AG04450 (cell line): ENCODE measurements at places on chromosomes 12 and 14. TPM values are rescaled to one million over a fixed set of nuclear protein-coding genes. Genes with fewer than 3 reads are reported as not detected.

Gene SYNDIG1L
- polyA plus RNA-seq: not detected in 2 replicates

Gene REM2
- 0.06 and 0.19 TPM in 2 replicates for polyA plus RNA-seq

Gene CABP1
- 0.09 and 0.27 TPM in 2 replicates for polyA plus RNA-seq

Gene OVCH1
- polyA plus RNA-seq: 0.22 and 0.26 TPM in 2 replicates

Gene LBHD2
- polyA plus RNA-seq: not detected in 2 replicates

Gene DTX3
- 24.8 and 32.0 TPM in 2 replicates for polyA plus RNA-seq

Gene LRRC10
- not detected in 2 replicates for polyA plus RNA-seq

Gene KRT82
- not detected in 2 replicates for polyA plus RNA-seq

Gene DNAJC22
- 11.3 and 12.2 TPM in 2 replicates for polyA plus RNA-seq

- no peak for DNase-seq
These were observed 15.5 kb upstream of the RAP1B start for GRCh38 chr12:68595241-68595640.

GRCh38 chr14:30471980-30472379 lies 87.0 kb upstream of the G2E3 start:
- DNase-seq: no peak

GRCh38 chr12:49264466-49264872 lies 413 bp upstream of the TUBA1C start:
- no peak for DNase-seq

DNA sequence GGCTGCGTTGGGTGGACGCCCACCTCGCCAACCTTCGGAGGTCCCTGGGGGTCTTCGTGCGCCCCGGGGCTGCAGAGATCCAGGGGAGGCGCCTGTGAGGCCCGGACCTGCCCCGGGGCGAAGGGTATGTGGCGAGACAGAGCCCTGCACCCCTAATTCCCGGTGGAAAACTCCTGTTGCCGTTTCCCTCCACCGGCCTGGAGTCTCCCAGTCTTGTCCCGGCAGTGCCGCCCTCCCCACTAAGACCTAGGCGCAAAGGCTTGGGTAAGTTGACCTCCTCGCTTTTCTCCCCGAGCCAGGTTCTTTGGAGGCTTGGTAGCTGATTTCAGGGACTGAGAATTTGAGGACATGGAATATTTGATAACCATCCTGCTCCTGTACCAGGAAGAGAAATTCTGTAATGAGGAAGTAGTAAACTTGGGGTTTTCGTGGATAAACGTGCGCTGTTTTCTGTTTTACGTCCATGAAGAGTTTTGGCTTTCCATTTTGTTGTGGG lies 530 bp downstream of the APAF1 start:
- DNase-seq: no peak

- DNase-seq: no peak
These were observed 24.9 kb upstream of the PLD4 start for GRCh38 chr14:104899781-104900180.

DNA sequence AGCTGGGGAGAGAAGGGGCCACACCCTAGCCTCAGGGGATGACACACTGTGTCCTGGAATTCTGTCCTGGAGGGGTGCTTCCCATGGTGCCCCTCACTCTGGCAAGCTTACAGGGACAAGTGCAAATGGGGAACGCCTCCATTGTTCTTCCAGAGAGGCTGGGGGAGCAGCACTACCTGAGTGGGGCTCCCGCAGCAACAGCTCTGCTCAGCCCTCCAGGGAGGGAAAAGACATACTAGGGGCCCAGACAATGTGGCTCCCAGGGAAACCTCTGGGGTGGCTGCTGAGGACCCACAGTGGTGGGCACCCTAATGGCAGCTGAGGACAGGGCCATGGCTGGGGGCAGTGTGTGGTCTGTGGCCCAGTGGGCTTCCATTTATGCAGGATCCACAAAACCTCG lies 69.4 kb downstream of the PLEKHG3 start:
- no peak for DNase-seq

DNA sequence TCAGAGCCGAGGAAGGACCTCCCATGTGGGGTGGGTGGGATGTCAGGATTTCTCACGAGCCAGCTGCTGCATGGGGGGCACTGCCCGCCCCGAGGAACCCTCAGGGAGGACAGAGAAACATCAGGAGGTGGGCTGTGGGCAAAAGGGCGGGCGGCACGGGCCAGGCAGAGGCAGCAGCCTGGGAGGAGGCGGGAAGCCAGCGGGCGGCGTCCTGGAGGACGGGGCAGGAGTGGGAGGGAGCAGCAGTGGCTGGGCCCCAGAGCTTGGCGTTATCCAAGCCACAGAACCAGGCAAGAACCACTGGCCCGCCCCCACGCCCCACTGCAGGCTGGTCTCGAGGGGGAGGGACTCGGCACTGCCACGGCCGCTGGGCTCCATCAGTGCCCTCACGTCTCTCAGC lies 2.4 kb downstream of the C14orf180 start:
- DNase-seq: no peak

GRCh38 chr12:127642208-127642607 lies 624.8 kb upstream of the TMEM132C start:
- no peak for DNase-seq

DNA sequence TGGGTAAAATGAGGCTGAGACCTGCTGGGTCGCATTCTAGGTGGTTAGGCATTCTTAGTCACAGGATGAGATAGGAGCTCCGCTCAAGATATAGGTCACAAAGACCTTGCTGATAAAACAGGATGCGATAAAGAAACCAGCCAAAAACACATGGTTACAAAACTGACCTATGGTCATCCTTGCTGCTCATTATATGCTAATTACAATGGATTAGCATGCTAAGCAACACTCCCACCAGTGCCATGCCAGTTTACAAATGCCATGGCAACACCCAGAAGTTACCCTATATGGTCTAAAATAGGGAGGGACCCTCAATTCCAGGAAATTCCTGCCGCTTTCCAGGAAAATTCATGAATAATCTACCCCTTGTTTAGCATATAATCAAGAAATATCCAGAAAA lies 132.4 kb downstream of the BRMS1L start:
- no peak for DNase-seq

- no peak for DNase-seq
These were observed 38.1 kb upstream of the CAPRIN2 start for GRCh38 chr12:30792648-30793499.

DNA sequence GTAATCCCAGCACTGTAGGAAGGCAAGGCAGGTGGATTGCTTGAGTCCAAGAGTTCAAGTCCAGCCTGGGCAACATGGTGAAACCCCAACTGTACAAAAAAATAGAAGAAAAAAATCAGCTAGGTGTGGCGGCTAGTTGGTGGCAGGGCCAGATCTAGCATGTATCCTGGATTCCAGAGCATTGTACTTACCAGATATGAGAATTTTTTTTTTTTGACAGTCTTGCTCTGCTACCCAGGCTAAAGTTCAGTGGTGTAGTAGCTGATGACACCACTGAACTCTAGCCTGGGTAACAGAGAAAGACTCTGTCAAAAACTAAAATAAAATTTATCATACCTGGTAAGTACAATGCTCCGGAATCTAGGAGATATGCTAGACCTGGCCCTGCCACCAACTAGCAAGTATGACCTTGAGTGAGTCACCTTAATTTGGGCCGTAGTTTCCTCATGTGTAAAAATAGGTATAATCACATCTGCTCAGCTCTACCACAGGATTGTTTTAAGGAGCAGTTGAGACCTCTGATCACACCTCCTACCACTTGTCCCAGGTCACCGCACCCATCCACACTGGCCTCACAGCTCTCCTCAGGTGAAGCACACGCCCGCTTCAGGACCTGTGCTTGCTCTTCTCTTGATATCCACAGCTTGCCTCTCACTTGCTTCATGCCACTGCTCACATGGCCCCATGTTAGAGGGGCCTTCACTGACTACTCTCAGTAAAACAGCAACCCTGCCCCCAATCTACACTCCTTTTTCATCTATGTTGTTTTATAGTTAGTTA lies 140.2 kb downstream of the STXBP6 start:
- no peak for DNase-seq

- no peak for DNase-seq
These were observed 27.6 kb upstream of the ETV6 start for GRCh38 chr12:11621797-11622423.

DNA sequence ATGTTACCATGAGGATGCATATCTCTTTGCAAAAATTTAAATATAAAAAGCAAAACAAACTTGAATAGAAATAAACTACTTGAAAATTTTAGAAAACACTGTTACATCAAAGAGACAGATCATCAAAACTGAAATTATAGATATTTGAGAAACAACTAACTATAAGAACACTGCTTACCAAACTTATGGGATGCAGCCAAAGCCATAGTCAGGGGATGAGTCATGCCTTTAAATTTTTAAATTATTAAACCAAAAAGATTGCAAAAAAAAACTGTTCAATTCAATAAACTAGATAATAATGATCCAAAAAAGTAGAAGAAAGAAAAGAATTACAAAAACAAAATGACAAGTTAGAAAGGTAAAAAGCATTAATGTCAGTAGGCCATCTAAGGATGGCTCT lies 7.5 kb downstream of the BDKRB2 start:
- DNase-seq: no peak

GRCh38 chr12:30098677-30099076 lies 314.9 kb upstream of the TMTC1 start:
- no peak for DNase-seq

DNA sequence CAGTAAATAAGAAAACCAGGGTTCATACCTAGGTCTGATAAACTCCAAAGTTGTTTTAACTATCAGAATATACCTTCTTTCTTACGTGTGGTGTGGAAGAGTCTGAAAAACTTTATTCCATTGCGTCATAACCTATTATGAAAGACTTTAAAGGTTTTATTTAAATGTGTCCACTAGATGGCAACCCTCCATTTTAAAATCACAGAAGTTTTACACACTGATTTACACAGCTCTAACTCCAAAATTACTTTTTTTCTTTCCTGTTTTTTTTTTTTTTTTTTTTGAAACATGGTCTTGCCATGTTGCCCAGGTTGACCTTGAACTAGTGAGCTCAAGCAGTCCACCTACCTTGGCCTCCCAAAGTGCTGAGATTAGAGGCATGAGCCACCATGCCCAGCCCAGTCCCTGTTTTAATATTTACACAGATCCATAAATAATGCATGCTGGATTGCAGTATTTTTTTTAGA lies 17.3 kb upstream of the TMPRSS12 start:
- peak; percentile 50 for DNase-seq

- no peak for DNase-seq
These were observed 612 bp downstream of the TRAPPC6B start for GRCh38 chr14:39169541-39169900.

- no peak for DNase-seq
These were observed 34.1 kb upstream of the ERGIC2 start for GRCh38 chr12:29415111-29415510.

- DNase-seq: no peak
These were observed 221.2 kb upstream of the PELI2 start for GRCh38 chr14:55897031-55897430.

DNA sequence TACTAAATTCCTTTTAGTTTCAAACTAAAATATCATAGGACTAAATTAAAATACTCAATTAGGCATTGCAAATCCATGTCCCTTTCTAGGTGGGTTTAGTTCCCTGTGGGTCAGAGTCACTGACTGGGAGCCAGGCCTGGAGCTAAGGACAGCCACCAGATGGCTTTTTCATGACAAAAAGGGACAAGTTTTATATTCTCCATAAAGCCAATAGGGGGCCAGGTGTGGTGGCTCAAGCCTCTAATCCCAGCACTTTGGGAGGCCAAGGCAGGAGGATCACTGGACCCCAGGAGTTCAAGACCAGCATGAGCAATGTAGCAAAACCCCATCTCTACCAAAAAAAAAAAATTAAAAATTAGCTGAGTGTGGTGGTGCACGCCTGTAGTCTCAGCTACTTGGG lies 35.4 kb upstream of the EIF5 start:
- no peak for DNase-seq

DNA sequence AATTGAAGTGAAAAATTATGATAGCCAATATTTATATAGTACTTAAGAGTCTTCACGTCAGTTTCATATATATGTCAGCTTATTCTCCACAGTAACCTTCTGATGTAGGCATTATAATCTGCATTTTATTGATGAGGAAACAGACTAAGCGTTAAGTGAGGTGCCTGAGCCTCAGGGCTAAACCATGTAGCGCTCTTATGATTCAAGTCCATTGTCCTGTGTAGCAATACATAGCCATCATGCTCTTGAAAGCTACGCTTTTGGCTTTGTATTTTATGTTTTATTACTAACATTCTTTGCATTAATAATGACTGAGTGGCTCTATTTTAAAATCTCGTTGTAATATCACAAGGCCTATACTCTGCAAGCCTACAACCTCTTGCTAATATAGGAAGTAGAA lies 79.0 kb downstream of the ANO6 start:
- DNase-seq: no peak

DNA sequence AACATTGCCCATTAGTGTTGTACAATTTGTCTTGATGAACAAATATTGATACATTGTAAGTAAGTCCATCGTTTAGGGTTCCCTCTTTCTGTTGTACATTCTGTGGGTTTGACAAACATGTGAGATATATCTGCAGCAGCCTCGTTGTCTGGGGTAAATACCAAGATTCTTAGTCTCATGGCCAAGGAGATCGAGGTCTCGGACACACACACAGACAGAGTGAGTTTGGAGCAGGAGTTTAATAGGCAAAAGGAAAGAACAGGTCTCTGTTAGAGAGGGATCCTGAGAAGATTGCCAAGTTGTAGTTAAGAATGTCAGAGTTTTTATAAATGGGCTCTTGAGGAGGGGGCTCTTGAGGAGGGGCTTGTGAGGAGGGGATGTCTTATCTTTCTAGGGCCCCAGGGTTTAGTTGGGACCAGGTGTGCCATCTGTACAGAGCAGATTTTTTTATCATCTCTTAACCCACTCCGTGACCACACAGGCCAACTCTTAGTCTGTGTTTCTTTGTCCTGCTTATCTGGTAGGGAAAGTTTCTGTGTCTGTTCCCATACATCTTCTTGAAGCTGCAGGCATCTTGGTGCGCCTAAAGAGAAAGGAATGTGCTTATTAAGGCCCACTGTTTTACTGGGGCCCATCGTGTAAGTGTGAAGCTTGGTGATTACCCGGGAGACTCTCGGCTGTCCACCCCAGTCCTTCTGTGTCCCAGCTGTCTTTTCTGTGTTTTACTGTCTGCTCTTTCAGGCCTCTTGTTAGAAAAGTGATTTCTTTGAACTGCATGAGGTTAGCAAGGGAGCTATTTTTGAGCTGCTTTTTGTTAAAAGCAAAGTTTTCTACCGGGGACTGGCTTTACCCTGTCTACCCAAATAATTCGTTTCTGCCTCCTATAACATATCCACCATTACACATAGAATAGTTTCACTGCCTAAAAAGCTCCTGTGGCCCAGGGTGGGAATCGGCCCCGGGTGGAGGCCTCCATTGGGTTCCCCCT lies 22.4 kb upstream of the CLEC2D start:
- DNase-seq: no peak

DNA sequence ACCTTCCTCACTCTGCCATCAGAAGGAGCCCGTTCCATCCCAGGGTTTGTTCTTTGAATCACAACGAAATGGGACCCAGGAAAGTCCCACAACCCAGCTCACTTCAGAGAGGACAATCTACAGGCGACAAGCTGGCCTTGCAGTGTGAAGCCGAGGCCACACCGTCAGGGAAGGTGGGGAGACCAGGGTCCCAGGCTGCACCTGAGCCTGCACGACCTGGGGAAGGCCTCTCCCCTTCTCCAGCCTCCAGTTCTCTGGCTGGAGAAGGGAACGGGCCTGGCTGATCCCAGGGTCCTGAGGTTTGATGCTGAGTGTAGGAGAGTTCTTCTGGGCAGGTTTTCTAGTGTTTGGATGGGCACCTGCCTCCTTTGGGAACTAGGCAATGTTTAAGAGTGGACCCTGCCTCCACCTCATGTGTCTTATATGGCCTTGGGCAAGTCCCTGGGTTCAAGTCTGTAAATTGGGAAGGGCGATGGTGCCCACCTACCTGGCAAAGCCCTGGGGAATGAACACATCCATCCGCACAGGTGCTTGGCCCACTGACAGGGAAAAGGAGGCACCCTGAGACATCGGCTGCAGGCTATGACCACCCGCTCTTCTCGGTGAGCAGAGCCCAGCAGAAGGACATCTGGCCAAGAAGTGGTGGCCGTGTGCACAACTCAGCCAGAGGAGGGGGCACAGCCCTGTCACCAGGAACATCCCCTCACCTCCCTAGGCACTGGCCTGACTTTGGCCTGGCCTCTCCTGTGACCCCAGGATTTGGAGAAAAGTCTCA lies 77.9 kb upstream of the BCL11B start:
- DNase-seq: no peak
